ENCODE measurements at places on chromosomes 16 and 17. TPM values are rescaled to one million over a fixed set of nuclear protein-coding genes. Genes with fewer than 3 reads are reported as not detected.

Gene RGS11
- 21.4 TPM for total RNA-seq

Gene UBFD1
- total RNA-seq, result 48.1 TPM

DNA sequence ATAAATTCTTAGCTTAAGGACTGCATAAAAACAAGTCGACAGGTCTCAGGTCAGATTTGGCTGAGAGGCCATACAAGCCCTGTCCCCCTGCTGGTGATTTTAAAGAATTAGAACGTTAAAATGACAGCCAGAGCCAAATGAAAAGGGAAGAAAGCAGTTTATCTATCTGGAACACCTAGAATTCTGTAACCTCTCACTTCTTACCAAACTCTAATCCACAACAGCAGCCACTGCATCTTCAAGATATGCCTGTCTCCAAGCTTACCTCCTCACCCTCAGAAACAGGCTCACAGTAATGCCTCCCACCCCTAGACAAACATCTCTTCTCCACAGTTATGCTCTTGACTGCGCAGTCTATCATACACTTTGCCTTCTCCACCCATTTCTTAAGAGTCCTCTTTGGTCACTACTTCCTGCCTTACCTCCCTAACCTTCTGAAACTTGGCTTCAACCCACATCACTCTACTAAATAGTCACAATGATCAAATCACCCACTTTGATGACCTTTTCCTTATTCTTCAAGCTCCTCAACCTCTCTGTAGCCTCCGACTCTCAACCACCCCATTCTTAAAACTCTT, 14.2 kb downstream of the ANKFY1 start:
- DNase-seq, result no peak

- no peak for DNase-seq
These were observed 19.0 kb downstream of the EMP2 start for GRCh38 chr16:10561425-10561824.

Gene PLEKHH3
- 16.8 TPM for total RNA-seq

Gene PIRT
- total RNA-seq, result not detected

GRCh38 chr17:33012522-33013033, 20.9 kb downstream of the SPACA3 start:
- peak; percentile 71 for DNase-seq

Gene KREMEN2
- total RNA-seq, result not detected

All from mesenteric fat pad (tissue), 1 donor.